ENCODE measurements at places on chromosomes 12 and 14. TPM values are rescaled to one million over a fixed set of nuclear protein-coding genes. Genes with fewer than 3 reads are reported as not detected.

Gene SIRT4
- 0.74 TPM for polyA plus RNA-seq

Gene KRT8
- polyA plus RNA-seq, result not detected

Gene CLEC4C
- 1.3 TPM for polyA plus RNA-seq

Gene DHH
- not detected for polyA plus RNA-seq

Gene TAS2R10
- polyA plus RNA-seq, result not detected

Gene SMOC1
- not detected for polyA plus RNA-seq

Gene EAPP
- 107 TPM for polyA plus RNA-seq

Gene HOXC10
- polyA plus RNA-seq, result not detected

Gene TC2N
- 8.9 TPM for polyA plus RNA-seq

Gene HOXC9
- not detected for polyA plus RNA-seq

Gene LRP1-AS
- polyA plus RNA-seq, result not detected

Gene OAS2
- polyA plus RNA-seq, result 44.7 TPM

Gene A2ML1
- not detected for polyA plus RNA-seq

Gene OR4K2
- polyA plus RNA-seq, result not detected

Gene WNT5B
- 0.33 TPM for polyA plus RNA-seq

Gene TECPR2
- polyA plus RNA-seq, result 3.2 TPM

Gene VDR
- polyA plus RNA-seq, result 0.61 TPM

Gene TMTC3
- polyA plus RNA-seq, result 3.3 TPM

Gene PTPN6
- 1,038 TPM for polyA plus RNA-seq

Gene ETFBKMT
- 1.3 TPM for polyA plus RNA-seq

Gene TMEM132C
- not detected for polyA plus RNA-seq

Gene OTX2
- not detected for polyA plus RNA-seq

Gene KRT72
- polyA plus RNA-seq, result not detected

Gene FAM90A1
- polyA plus RNA-seq, result not detected

Gene SLCO1C1
- not detected for polyA plus RNA-seq

Gene OTUB2
- polyA plus RNA-seq, result 0.19 TPM

Gene INHBE
- not detected for polyA plus RNA-seq

Gene YEATS4
- 29.8 TPM for polyA plus RNA-seq

Gene TMEM121
- polyA plus RNA-seq, result 5.5 TPM

Gene GLT8D2
- polyA plus RNA-seq, result 0.23 TPM

Gene LAG3
- polyA plus RNA-seq, result 0.88 TPM

All from IgD-negative memory B cell (primary cell).